Central memory CD8-positive, alpha-beta T cell (primary cell): ENCODE measurements at places on chromosomes 11 and 22.

DNA sequence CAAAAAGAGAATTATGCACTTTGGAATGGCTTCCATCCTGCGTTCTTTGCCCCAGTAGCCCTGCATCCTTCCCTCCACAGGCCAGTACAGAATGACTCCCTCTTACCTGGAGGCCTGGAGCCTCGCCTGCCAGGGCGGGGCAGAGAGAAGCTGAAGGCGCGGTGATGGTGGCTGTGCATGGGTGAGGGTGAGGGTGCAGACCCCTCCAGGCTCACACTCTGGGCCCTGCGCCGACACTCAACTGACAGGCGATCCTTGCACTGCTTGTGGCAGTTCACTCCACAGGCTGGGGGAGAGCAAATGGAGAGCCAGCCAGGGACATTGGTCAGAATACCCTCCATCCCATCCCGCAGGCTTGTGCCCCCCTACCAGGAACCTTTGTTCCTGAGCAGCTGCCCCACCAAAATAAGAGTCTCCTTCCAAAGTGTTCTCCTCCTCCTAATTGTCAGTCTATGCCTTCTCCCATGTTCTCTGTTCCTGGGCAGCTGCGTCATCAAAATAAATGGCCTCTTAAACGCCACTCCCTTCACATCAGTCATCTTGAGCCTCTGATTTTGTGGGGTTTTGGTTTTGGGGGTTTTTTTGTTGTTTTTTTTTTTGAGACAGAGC lies 5.9 kb upstream of the NRXN2 start:
- DNase-seq, result no peak

GRCh38 chr22:38919631-38920190 lies 37.7 kb upstream of the APOBEC3A start:
- DNase-seq, result no peak

GRCh38 chr11:29564486-29564885 lies 452.3 kb downstream of the KCNA4 start:
- DNase-seq, result no peak

DNA sequence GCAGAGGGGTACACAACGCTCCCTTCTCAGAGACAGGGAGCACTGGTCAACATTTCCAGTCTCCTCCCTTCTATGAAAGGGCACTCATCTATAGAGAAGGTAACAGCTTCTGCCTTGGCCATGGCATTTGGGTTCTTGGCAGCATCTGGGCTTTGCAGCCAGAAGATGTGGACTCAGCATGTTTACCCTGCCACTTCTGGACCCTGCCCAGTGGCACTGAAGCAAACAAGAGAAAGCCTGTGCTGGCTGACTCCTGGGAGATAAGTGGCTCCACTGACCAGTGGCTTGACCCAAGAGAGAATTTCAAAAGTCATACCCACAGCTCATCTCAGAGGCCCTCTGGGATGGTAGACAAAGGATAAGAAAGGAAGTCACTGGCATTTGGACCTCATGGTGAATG lies 8.0 kb downstream of the CSNK2A3 start:
- no peak for DNase-seq

DNA sequence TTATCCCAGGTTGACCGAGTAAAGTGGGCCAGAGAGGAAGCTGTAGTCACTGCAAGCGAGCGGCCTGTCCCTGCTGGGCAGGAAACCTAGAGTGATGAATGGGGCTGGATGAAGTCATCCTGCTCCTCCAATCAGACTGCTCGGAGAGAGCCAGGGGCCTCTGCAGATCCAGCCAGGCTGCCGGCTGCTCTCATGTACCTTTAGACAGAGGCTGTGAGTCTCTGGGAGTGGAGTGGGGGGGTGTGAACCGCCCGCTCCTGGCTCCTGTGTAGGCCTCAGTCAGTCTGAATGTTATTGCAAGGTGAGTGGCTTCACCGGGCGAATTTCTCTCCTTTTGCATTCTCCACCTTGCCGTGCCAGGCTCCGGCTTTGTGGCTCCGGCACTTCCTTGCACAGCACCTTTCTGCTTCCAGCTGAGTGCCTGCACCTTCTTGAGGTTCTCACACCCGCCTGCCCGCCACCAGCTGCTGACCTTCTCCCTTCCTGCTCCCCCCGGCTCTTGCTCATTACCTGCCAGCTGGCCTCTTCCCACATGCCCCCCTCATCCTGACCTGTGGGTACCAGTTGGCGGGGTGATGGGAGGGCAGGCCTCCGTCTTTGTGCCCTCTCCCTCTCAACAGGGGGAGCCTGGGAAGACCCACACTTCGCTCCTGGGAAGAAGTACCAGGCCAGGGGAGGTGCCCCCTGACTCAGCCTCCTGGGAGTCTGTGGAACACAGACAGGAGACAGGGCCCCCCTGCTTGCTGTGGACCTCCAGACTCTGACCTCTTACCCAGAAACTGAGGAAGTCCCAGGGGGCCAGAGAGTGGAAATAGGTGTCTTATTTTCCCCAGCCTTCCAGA lies 79.9 kb downstream of the GRAMD1B start:
- no peak for DNase-seq
